HT1080 (cell line): ENCODE measurements at places on chromosomes 7 and 10.

DNA sequence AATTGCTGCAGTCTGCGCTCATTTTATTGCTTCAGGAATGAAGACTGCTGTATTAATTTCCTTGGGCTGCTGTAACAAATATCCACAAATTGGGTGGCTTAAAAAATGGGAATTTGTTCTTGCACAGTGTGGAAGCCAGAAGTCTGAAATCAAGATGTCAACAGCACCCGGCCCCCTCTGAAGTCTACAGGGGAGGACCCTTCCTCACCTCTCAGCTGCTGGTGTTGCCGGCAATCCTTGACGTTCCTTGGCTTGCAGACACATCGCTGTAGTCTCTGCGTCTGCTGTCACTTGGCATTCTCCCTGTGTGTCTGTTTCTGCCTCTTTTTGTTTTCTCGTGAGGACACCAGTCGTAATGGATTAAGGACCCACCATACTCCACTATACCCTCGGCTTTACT, 166.2 kb downstream of the PTPN20 start:
- no peak for DNase-seq

DNA sequence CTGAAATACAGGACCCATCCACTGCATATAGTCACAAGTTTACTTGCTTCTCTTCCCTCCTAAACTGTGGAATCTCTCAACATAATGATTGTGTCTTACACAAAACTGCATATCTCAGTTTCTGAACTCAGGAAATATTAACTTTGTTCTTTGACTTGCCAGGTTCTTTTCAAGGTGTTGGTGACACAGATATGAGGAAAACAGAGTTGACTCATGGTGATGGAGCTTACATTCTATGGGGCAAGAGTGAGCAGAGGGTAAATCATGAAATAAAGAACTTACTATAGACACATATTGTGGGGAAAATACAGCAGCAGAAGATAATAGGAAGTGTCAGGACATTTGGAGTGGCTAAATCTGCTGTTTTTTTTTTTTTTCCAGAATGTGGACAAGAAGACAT, 72.5 kb upstream of the IGFBP3 start:
- no peak for DNase-seq

DNA sequence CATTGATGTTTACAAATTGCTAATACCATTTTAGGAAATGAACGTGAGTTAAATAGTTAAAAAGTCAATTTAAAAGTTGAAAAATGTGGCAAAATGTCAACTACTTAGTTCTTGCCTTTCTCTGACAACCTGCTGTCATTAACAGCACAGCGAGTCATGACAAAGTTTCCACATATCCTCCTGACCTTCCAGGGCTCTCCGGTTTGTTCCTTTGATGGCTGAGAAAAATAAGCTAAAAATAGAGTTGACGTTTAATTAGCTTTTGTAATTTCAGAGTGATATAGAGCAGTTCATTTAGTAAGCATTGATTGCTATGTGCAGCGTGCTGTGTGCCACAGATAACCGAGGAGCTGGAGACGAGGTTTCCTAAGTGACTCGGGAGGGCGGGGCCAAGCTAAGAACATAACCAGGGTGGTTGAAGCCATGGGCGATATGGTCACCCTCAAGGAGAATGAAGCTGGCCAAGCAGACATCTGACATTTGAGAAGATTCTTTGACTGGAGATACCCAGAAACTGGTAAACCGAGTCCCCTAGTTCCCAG, 47.9 kb downstream of the OGDH start:
- no peak for DNase-seq

- no peak for DNase-seq
Measured at GRCh38 chr10:114304571-114305421, 65.7 kb downstream of the VWA2 start.

DNA sequence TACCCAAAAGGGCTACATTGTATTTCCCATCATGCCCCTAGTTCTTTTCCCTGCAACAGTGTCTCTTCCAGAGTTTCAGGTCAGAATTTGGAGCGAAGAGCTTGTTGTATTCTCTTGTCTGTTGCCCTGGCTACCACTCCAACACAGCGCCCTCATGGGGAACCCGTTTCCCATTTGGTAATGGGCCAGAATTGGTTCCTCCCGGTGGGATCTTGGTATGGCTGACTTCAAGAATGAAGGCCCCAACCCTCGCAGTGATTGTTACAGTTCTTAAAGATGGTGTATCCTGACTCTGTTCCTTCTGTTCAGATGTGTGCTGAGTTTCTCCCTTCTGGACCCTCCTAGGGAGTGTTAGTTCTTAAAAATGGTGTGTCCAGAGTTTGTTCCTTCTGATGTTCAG, 110.5 kb upstream of the ZNF32 start:
- DNase-seq = no peak

DNA sequence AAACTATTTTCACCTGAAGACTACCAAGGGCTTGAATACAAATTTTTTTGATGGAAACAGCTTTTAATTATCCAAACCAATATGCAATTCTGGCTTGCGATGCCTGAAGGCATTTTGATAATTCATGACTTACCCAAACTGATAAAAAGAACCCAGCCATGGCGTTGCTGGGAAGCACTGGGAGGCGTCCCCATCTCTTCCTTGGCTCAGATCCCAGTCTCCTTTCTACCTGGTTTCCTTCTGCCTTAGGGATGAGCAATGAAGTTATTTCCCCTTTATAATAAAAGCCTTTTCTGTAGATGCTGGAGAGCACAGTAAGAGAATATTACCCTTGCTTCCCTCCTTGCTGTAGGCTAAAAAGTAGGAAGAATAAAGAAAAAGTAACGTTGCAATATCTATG, 129.1 kb upstream of the ANK3 start:
- no peak for DNase-seq

DNA sequence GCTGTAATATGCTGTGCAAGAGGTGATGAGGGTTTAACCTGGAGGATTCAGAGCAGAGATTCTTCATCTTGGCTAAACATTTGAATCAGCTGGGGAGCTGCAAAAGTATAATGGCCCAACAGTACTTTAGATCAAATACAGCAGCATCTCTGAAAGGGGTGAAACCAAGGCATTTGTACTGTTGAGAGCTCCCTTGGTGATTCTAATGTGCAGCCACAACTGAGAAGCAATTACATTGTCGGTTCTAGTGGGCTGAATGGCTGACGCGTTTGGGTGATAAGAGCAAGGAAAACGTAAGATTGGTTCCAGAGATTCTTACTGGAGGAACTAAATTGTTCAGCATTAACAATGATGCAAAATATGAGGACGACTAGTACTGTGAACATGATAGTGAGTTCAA, 269.7 kb downstream of the AGMO start:
- no peak for DNase-seq

- no peak for DNase-seq
Measured at GRCh38 chr10:79020015-79020491, 48.7 kb upstream of the ZMIZ1 start.

DNA sequence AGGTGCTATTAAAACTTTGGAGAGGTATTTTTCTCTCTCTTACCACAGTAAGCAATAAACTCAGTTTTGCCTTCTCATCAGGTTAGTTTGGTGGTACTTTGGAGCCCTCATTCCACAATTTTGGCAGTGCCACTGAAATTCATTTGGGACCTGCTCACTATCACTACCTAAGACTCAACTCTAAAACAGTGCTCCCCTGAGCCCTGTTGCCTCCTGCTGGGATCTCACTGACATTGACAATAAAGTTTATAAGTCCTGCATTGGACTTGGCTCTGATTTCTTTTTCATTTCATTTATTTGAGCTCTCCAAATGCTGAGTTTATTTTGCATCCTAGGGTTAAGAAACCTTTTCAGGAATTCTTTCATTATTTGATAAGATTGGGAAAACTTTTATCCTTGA, 130.8 kb upstream of the HPS1 start:
- no peak for DNase-seq
